Naive thymus-derived CD8-positive, alpha-beta T cell (primary cell): ENCODE measurements at places on chromosomes 12 and 14. TPM values are rescaled to one million over a fixed set of nuclear protein-coding genes. Genes with fewer than 3 reads are reported as not detected.

DNA sequence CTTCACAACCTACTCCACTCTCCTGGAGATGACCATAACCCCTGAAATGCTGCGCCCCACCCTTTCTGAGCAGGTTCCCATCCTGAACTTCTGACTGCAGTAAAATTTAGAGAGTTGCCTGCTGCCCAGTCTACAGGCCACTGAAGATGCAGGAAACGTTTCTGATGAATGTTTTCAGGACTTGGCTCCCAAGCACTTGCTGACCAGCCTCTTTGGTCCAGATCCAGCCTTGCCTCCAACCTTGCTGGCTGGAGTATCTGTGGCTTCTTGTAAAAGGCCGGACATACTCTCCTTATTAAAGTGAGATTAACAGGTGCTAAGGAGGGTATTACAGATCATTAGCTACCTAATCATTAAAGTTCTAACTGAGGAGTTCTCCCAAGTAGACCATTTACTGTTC lies 70.3 kb upstream of the STXBP6 start:
- no peak for DNase-seq

- no peak for DNase-seq
These were observed 55.2 kb downstream of the ERO1A start for GRCh38 chr14:52640137-52640536.

DNA sequence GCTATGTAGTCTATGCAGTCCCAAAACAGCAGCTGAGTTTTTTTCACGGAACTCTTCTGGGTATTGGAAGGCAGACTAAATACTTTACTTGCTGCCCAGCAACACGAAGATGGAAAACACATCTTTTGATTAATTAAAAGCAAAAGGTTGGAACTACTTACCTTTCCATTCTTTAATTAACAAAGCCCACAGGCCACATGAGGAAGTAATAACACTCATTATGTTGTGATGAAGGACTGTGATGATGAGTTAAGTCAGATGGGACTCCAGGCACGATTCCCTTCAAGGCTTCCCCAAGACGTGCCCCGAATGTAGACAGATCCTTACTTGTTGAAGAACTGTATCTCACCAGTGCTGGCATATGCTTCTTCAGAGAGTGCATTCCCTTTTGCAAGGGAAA lies 129.0 kb downstream of the WIF1 start:
- DNase-seq: no peak

- DNase-seq: no peak
These were observed 49.4 kb downstream of the FERMT2 start for GRCh38 chr14:52901357-52901980.

DNA sequence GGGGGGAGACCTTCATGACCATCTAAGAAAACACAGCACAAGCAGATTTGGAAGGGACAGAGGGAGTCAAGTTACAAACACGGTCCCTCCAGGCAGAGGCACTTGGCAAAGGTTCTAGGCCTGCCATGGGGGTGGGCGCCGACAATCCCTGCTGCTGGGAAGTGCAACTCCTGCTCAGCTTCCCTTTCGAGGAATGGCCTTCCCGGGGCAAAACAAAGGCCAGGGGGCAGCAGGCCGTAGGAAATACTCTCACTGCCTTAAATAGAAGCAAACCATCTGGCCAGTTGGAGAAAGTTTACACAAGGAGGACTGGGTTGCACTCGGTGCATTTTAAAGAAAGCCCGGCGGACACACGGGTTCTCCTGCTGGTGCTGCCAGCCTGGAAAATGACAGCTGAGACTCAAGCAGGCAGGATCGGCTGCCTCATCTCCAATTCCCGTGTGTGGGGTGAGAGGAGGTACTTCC lies 65.8 kb downstream of the ITPK1 start:
- DNase-seq: no peak

DNA sequence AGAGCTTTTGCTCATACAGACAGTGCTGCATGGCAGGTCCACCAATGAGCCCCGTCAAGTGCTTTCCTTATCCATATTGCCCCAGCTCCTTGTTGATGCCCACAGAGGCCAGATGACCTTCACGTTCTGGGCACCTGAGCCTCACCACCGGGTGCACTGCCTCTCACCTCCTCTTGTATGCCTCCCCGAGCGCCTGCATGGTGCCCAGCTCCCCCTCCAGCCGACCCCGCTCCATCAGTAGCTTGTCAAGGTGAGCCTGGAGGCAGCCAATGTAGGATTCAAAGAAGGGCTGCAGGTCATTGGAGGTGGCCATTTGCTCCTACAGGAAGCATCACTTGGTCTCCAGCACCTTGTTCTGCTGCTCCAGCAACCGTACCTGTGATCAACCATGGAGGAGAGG lies 31.8 kb upstream of the KRT77 start:
- DNase-seq: no peak

- DNase-seq: no peak
These were observed 95.2 kb upstream of the PSMC1 start for GRCh38 chr14:90161129-90161528.

The FGFR1OP2 gene
- 74.4 TPM for total RNA-seq

The SDR9C7 gene
- total RNA-seq: not detected

The DPF3 gene
- 0.58 TPM for total RNA-seq

The GPN3 gene
- 14.0 TPM for total RNA-seq
